Fibroblast of skin of scalp (primary cell): ENCODE measurements at places on chromosomes 11 and 22.

GRCh38 chr11:87263979-87264378, 226.2 kb downstream of the TMEM135 start:
- peak; percentile 24 for DNase-seq

- no peak for DNase-seq
These were observed 50.1 kb upstream of the CTTN start for GRCh38 chr11:70348191-70348590.

DNA sequence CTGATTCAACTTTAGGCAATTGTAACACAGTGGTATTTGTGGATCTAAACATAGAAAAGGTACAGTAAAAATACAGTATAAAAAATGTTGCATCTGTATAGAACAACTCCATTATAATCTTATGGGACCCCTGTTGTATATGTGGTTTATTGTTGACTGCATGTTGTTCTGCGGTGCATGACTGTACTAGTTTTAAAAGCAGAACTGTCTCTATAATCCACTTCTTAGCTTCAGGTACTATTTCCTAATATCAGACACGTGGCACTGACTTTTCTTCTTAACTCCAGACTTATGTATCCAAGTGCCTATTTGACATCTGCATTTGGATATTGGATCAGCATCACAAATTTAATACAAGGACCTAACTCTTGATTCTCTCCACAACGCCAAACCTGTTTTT, 41.1 kb downstream of the PACS1 start:
- DNase-seq = no peak

- no peak for DNase-seq
These were observed 179.3 kb upstream of the RAG2 start for GRCh38 chr11:36777311-36777710.

- no peak for DNase-seq
These were observed 40.1 kb downstream of the TRIM66 start for GRCh38 chr11:8642196-8642841.
